ENCODE measurements at places on chromosomes 1 and 21.

GRCh38 chr1:61287734-61288133, 205.4 kb downstream of the NFIA start:
- DNase-seq, result no peak

DNA sequence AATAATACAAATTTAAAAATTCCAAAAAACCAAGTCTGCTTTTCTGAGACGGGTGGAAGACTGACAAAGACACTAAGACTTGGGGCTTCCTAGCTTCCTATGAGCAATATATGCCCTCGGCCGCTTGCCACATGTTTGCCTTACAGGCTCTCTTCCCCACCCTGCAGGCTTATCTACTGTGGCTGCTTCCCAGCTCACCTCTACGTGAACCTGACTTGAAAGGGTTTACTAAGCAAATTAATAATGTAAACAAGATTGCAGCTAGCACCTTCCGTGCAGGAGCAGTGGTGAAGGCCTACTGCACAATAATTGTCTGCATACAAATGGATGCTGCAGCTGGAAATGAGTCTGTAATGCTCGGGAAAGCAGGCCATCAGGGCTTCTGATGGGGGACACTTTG, 152.9 kb upstream of the DAB1 start:
- no peak for DNase-seq

DNA sequence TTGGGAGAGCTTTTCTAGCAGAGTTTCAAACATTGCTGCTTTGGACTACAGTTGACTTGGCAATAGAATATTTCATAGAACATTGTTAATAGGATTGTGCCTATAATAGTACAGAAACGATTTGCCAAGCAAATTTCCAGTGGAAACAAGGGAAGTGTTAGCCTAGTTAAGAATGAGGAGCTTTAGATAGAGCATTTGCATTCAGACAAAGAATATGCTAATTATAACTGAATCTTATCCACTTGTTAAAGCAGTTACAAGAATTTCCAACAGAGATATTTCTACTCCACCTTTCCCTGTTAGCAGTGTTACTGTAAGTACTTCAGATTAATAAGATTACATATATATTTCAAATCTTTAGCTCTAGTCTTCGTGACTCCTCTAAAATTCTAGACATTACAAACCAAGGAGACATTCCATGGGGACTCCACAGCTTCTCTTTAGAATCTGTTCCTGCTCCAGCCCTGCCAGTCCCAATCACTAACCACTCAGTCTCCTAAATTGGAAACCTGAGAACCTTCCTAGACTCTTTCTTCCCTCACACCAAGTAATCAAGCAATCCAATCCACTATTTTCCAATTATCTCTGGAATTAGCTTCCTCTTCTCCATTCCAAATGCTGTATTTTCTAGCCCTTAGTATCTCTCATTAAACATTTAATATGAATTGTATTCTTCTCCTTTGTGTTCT, 141.8 kb upstream of the PBX1 start:
- no peak for DNase-seq

DNA sequence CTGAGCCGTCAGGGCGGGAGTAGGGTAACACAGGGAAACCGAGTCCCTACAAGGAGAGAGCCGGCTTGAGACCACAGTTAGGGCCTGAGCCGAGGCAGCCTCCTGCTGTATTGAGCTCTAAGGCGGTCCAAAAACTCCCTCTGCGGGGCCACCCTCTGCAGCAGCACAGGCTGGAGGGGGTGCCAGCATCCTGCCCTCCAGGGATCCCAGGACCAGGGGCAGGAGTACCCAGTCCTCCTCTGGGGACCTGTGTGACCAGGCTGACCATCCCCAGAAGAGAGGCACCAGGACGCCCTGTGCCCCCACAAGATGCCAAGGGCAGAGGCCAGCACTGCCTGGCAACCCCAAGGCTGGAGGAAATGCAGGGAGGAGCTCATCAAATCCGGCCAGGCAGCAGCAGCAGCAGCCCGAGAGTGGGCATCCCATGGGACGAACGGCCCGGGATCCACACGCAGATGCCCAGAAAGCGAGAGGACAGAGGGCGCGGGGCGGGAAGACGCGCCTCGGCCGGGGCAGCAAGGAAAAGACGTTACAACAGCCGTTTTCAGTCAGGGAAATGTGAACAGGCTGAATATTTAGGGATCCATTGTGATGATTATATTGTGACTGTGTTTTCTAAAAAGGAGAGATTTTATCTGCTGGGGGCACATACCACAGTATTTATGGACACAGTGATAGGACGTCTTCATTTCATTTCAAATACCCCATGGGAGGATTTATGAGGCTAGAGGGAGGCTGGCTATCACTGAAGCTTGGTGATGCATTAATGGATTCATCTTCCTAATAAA, 57.1 kb upstream of the COL18A1 start:
- peak; percentile 60 for DNase-seq

DNA sequence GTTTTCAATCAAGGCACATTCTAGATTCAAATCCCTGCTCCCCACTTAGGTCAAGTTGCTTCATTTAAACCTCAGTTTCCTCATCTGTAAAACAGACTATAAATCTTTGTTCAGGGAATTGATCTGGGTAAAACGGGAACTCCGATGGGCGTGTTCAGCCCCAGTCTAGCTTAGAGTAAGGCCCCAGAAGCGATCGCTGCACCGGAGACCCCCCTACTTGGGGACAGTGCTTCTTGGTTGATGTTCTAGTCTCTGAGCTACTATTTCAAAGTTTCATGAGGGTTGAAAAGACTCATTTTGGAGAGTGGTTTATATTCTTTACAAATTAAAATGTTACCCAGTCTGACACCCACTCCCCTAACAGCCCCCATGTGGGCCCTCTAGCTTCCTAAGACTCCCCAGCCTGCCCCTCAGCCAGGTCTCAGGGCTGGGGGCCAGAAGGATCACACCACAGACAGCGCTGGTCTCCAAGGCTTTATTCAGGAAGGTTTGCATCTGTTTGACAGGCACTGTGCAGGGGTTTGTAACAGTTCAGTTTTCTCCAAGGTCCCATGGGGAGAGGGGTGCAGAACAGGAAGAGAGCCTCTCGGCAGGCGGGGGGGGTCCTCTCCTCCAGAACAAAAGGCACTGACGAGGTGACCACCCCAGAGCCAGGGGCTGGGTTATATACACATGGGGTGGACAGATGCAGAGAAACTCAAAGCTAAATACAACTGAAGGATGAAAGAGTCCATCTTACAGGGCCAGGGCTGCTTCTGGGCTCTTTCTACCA, 82.9 kb downstream of the STUM start:
- no peak for DNase-seq

- no peak for DNase-seq
These were observed 364.8 kb downstream of the RPS6KC1 start for GRCh38 chr1:213415691-213416380.

DNA sequence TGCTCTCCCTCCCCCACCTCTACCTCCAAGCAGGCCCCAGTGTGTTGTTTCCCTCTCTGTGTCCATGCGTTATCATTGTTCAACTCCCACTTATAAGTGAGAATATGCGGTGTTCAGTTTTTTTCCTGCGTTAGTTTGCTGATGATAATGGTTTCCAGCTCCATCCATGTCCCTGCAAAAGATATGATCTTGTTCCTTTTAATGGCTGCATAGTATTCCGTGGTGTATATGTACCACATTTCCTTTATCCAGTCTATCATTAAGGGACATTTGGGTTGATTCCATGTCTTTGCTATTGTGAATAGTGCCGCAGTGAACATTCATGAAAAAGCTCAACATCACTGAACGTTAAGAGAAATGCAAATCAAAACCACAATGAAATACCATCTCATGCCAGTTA, 58.6 kb downstream of the DNAH14 start:
- DNase-seq, result no peak
